NCI-H2227 treated with DMSO at 0.1 percent for 48 hours (cell line): ENCODE measurements at places on chromosomes 5 and 9.

DNA sequence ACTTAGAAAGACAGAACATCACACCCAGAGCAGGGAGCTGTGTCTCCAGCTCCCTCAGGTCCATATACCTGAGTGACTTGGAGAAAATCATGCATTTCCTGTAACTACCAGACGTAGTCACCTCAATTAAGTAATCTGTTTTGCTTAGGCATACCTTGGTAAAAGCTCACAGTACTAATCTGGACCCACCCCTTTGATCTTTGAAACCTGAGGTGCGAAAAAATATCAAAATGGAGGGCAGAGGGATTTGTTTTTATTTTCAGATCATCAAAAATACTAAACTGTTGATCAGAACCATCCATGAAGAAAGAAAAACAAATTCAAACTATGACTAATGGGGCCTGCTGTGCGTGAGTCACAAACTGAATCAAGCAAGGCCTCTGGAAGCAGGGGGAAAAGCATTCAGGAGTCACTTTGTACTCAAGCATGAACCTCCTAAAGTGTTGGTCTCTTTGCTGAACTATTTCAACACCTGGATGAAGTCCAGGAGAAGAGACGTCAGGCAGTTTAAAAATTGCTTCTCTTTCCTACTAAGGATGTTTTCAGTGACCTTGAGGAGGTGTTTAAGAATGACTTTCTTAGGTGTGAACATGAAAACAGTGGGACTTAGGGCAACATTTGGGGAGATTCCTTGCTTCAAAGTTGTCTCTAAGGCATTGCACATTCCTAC, 76.3 kb downstream of the MUSK start:
- no peak for DNase-seq

DNA sequence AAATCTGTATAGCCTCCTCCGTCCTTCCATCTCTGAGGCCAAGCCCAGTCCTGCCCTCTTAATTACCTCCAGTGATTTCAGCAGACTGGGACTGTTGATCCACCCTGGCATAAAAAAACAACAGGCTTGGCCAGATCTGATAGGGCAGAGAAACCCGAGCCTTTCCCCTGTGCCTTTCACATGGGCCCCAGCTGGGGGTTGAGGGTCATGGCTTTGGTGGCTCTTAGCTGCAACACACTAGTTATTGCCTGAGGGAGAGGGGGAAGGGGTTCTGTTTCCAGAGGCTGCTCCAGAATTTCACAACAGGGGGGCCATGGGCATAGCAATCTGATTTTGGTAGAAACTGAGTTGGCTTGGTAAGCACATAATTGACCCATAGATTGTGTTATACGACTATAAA, 21.2 kb upstream of the PANK3 start:
- no peak for DNase-seq

- DNase-seq = no peak
These were observed 1.2 kb downstream of the ANKRD33B start for GRCh38 chr5:10564838-10565784.

DNA sequence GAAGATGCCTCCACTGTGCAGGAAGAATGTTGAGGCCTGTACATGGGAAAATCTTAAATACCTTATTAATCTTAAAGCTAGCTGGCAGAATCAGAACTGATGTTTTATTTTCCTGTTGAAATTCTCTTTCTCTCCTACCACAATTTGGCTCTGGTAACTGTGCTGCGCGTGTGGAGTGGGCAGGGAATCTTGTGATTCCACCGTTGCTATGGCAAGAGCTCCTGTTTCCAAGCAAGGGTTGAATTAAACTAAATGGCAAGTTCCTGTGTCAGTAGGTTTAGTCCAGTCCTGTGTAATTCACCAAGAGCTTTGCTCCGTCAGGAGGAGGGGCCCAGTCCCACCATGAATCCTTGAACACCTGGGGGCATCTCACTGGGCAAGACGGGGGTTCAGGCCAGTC, 36.4 kb downstream of the NXNL2 start:
- no peak for DNase-seq

DNA sequence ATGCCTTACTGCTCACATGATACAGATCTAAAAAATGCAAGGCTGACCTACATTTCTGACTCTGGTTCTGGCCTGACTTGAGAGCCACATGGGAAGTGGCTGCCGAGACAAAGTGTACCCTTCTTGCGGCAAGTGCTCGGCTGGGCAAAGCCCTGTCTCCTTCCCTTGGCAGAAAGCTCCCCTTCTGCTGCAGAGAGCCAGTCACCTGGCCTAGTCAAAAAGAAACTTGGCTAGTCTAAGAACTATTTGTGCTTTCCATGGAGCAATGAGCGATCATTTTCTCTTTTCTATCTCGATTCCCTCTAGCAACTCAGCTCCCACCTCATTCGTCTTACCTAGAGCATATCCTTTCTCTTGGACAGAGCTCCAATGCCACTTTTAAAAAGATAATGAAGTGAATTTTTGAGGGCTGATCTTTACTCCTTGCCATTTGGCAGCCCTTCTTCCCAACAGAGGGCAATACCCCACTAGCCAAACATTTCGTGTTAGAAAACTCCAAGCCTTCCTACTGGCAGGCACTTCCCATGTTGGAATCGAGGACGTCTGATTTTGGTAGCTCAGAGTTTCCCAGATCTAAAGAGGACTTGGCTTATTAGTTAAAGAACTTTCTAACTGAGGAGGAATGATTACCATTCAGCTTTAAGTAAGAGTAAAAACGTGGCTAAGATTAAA, 108.1 kb upstream of the PRRC1 start:
- DNase-seq = no peak

- DNase-seq = no peak
These were observed 76.1 kb downstream of the MAMDC2 start for GRCh38 chr9:70119786-70120185.

DNA sequence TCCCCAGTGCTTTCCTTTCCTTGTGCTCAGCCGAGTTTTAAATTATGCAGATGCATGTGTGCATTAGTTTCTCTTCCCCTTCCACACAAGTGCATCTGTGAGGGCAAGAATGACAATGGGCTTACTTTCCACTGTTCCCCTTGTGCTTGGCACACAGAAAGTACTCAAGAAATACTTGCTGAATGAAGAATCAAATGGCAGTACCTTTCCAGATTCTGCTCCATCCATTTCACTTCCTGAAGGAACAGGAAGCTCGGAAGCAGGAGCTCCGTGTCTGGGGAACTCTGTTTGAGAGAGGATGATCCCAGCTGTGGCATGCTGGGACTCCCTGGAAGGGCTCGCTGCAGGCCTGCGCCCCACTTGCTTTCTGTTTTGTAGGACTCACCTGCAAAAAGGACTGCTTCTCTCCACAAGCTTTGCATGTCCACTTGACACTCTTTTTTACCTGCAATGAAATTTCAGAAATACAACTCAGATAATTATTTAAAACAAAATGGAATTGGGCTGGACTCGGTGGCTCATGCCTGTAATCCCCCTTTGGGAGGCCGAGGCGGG, 5.5 kb downstream of the MRNIP start:
- no peak for DNase-seq

DNA sequence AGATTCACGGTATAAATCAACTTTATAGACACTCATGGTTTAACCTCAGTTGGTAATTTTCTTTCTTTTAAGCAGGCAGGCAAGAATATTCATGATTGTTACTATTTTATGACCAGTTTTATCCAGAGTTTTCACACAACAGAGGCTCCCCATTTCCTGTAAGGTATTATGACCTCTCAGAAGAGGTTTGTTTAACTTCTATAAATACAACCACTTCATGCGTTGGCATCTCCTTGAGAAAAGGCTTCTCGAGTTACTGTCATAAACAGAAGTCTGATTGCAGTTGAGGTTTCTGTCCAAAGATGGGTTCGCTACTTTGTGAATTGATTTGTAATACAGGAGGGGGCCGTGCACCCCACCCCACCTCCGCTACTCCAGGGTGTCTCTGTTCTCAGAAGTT, 55.3 kb downstream of the ENTREP1 start:
- DNase-seq = no peak

DNA sequence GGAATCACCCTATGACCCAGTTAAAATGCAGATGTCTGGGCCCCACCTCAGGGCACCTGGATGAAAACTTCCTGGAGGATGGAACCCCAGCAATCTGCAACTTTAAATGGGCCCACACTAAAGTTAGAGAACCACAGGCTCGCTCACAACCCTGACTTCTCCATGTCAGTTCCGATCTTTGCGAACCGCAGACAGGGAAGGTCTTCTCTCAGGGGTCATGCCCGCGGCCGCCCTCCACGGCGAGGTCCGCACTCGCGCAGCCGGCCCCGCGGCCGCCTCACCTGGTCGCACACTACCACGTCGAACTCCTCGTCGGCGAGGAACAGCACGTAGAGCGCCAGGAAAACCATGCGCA, 499 bp downstream of the ALG2 start:
- no peak for DNase-seq

- DNase-seq = no peak
These were observed 5.8 kb downstream of the SPATA31E1 start for GRCh38 chr9:87888501-87888900.

DNA sequence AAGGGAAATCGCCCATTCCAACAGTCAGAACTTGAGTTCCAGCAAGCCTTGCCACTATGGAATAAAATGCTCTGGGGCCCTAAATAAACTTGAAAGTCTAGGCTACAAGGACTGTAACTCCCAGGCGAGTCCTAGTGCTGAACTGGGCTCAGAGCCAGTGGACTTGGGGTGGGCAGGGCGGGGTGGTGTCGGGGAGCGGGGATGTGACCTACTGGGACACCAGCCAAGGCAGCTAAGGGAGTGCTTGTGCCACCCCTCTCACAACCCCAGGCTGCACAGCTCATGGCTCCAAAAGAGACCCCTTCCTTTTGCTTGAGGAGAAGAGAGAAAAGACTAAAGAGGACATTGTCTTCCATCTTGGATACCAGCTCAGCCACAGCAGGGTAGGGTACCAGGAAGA, 61.5 kb downstream of the MEIKIN start:
- no peak for DNase-seq

DNA sequence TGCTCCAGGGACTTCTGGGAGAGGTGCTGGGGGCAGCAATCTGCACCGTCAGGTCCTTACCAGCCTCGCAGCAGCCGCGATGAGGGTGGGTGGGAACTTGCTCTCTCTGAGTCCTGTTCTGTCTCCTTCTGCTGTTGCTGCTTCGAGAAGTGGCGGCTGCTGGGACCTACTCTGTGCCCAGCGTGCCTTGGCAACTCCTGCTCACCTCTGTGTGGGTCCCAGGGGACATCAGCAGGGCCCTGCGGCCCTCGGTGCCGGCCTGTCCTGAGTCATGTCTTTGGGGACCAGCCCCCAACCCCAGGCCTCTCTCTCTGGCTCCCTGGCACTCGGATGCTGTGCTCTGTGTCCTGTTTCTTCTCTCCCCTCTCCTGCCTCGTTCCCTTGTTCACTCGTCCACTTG, 49.5 kb downstream of the KCNT1 start:
- no peak for DNase-seq

- DNase-seq = peak; percentile 95
These were observed 66.9 kb upstream of the DNAH5 start for GRCh38 chr5:14011089-14012020.

DNA sequence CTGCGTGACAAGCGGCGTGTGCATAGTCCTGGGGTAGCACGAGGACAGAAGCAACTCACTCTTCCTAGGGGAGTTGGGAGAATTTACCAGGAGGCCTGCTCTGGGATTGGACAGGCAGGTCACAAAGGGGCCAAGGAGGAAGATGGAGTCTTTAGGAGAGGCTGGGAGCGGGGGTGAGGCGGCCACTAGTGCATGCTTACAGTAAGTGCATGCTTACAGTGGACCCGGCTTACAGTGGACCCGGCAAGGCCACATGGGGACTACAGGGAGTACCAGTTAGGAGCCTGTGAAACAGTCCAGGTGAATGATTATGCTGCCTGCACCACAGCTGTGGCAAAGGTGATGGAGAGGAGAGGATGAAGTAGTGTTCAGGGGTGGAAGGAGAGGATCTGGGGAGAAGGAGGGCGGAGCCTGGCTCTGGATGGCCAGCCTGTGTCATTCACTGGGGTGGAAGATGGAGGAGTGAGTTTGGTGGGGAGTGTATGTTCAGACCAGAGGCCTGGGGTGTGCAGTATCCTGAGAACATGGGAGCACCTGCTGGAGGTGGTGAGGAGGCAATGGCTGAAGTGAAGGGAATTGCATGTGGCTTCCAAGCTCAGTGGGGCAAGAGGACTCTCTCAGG, 78.7 kb downstream of the CRB2 start:
- no peak for DNase-seq

DNA sequence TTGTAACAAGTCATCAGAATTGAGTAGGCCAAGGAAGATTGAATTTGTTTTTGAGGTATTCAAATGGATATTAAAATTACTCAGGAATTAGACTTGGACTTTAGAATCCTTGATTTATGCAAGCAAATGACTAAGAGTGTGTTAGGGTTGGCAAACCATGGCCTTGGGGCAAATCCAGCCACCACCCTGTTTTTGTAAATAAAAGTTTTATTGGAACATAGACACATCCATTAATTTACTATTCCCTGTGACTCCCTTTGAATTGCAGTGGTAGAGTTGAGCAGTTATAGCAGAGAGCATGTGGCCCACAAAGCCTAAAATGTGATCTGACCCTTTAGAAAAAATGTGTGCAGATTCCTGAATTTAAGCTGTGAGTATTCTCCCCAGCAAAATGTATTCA, 115.6 kb downstream of the WDR70 start:
- no peak for DNase-seq

- no peak for DNase-seq
These were observed 21.3 kb downstream of the KCTD16 start for GRCh38 chr5:144191998-144192397.

GRCh38 chr5:11984196-11984595, 80.0 kb upstream of the CTNND2 start:
- no peak for DNase-seq

GRCh38 chr9:128940271-128940921, 7.0 kb downstream of the DOLK start:
- no peak for DNase-seq

DNA sequence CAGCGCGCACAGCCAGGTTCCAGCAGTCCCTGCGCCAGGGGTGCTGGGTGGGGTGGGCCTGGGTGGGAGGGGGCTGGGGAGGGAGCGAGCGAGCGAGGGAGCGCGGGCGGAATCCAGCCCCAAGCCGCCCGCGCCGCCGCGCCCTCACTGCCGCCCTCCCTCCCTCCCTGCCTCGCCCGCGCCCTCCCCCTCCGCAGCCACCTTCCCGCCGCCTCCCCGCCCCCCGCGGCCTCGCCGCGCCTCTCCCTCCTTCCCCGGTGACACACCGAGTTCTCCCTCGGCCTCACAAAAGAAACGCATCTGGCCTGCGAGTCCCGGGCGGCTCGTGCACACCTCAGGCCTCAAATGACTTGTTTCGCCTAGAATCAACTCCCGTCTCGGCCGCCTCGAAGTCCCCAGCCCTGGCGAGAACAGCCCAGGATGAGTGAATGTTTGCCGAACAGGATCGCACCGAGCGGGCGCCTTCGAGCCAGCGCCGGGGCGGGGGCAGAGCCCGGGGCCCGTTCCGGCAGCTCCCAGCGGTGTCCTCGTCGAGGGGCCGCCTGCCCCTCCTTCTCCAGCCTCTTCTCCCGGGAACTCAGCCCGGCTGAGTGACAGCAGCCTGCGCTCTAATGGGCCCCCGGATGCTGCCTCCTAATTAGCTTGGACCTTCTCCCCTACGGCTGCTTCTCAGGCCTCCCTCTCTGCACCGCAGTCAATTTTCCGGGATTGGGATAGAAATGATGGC, 371 bp upstream of the PITX1 start:
- peak; percentile 48 for DNase-seq

- no peak for DNase-seq
These were observed 191.5 kb downstream of the CFAP90 start for GRCh38 chr5:7659420-7659819.
